Fibroblast of skin of right quadriceps (primary cell): ENCODE measurements at places on chromosomes 11 and 22.

DNA sequence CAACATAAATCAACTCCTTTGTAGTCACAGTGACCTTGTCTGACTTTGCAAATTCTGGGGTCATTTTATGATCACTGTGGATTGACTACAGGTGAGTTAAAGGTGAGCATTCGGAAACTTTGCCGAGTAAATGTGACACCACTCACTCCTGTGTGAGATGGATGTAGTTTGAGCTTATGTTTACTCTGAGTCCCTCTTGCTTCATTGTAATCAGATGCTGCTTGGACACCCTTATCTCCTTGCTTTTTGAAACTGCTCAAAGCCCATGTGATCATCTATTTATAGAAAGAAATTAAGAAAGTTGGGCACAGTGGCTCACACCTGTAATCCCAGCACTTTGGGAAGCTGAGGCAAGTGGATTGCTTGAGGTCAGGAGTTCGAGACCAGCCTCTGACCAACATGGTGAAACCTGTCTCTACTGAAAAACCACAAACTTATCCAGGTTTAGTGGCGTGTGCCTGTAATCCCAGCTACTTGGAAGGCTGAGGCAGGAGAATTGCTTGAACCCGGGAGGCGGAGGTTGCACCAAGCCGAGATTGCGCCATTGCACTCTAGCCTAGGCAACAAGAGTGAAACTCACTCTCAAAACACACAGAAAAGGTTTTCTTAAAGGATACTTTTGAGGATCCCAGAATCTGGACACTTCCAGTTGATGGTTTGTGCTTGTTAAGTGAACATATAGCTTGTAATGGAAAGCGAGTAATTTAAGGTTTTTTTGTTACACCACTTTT, 7.2 kb downstream of the FAM118A start:
- DNase-seq: no peak

DNA sequence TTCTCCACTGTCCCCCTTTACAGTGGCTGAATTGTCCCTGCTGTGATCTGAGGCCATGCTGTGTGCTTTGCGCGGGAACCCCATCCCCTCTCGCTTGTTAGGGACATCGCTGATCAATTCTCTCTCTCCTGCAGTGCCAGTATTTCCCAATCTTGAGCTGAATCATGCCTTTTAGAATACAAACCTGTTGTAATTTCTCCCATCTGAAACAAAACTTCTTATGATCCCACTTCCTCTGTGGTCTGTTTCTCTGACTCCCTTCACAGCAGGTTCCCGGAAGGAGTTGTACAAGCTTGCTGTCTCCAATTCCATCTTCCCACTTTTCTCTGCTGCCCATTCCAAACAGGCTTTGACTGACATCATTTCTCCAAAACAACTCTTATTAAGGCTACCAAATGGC, 16.8 kb downstream of the ADAMTS15 start:
- DNase-seq: peak; percentile 53

- DNase-seq: peak; percentile 91
Observed at GRCh38 chr11:27254744-27255446, 108.1 kb downstream of the CCDC34 start.

GRCh38 chr22:33440756-33441155, 382.6 kb upstream of the SYN3 start:
- no peak for DNase-seq

DNA sequence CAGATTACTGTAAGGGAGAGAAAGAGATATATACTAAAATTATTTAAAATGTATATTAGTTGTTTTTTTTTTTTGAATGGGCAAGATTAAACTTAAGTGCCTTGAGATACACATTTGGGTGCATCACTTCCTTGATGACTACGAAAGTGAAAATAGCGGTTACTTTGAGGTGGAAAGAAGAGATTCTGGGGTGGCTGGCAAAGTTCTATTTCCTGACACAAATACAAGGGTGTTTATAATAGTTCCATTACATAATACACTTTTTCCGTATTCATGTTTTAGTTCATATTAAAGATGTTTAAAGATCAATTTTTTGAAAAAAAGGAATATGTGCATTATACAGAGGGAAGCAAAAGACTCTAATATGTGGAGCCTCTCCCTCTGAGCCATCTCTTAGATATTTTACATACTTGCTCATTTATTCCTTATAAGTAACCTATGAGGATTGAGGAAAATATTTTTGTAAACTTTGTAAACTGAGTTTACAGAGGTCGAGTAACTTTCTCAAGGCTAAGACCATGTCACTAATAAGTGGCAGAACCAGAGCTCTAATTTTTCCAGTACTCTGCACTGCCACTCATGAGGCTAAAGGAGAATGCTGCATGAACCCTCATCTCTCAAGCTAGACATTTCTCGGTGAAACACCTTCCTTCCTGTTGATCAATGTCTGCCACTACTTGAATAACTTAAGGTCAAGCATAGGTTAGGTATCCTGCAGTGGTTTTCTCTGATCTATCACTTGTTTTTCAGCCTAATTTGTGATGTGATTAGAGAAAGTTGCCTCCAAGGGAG, 58.6 kb downstream of the DDIAS start:
- no peak for DNase-seq

GRCh38 chr11:87022254-87022653, 15.5 kb upstream of the TMEM135 start:
- no peak for DNase-seq

GRCh38 chr11:116644201-116644940, 128.4 kb downstream of the BUD13 start:
- DNase-seq: no peak

DNA sequence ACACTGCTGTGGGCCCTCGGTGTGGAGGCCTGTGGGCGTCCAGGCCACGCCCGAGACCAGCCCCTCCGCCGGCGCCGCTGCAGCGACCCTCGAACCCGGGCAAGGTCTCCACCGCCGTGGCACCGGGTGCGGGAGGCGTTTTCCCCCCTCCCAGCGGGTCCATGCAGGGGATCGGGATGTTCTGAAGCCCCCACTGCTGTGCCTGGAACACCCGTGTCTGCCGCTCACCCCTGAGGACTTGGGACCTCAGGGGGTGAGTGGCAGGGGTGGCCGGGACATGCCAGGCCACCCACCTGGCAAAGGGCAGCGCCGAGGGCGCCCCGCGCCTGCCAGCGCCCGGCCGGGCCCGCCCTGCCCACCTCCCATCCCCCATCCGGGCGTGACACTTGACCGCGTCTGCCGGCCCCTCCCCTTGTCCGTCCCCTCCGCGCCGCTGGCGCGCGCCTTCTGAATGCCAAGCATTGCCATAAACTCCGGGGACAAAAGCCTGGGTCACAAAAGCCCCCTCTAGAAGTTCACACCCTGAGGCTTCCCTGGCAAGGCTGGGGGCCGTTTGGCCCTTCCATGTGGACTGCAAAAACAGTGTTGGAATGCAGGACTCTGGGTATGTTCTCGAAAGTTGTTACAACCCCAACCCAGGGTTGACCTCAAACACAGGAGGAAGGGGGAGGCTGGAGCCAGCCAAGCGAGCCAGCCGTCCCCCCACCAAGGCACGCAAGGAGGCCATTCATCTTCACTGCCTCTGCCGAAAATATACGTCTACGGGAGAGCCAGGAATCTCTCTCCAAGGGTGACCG, 819 bp upstream of the KCNQ1OT1 start:
- DNase-seq: peak; percentile 26

GRCh38 chr11:83643115-83643514, 356.9 kb upstream of the CCDC90B start:
- DNase-seq: no peak
